ENCODE measurements at places on chromosomes 1 and 21.

DNA sequence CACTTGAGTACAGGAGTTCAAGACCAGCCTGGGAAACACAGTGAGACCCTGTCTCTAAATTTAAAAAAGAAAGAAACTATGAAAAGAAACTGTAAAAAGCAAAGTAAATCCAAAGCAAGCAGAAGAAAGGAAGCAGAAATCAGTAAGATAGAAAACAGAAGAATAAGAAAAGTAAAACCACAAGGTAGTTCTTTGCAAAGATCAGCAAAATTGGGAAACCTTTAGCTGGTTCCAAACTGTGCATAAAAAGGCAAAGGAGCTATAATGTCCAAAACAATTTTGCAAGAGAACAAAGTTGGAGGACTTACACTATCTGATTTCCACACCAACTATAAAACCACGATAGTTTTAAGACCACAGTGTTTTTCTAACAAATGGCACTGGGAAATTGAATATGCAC is 218.8 kb downstream of the RPS6KC1 start:
- DNase-seq = no peak

DNA sequence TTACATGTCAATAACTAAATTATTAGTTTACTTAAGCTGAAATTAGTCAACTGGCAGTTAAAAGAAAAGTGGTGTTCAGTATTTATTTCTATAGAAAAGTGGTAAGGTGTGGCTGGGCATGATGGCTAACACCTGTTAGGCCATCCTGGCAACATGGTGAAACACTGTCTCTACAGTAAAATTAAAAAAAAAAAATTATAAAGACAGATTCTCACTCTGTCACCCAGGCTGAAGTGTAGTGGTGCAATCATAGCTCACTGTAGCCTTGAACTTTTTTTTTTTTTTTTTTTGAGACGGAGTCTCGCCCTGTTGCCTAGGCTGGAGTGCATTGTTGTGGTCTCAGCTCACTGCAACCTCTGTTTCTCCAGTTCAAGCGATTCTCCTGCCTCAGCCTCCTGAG is 32.9 kb downstream of the WNT4 start:
- no peak for DNase-seq

DNA sequence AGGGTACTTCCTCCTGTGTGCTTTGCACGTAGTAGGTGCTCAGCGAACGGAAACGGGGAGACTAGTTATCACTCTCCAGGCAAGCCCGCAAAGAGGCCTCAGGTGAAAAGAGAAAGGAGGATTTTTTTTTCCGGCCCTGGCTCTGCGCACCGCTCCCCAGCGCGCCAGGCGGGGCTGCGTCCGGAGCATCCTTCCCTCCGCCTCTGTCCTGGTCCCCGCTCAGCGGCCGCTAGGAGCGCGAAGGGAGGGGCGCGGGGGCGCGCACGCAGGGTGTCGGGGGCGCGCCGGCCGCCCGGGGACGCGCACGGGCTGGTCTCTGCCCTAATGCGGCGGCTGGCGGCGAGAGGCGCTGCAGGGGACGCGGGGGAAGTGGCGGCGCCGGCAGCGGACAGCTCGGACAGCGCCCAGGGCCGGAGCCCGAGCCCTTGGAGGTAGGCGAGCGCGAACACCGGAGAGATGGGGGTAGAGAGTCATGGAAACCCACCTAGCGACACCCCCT is 42.3 kb upstream of the NFASC start:
- peak; percentile 33 for DNase-seq

DNA sequence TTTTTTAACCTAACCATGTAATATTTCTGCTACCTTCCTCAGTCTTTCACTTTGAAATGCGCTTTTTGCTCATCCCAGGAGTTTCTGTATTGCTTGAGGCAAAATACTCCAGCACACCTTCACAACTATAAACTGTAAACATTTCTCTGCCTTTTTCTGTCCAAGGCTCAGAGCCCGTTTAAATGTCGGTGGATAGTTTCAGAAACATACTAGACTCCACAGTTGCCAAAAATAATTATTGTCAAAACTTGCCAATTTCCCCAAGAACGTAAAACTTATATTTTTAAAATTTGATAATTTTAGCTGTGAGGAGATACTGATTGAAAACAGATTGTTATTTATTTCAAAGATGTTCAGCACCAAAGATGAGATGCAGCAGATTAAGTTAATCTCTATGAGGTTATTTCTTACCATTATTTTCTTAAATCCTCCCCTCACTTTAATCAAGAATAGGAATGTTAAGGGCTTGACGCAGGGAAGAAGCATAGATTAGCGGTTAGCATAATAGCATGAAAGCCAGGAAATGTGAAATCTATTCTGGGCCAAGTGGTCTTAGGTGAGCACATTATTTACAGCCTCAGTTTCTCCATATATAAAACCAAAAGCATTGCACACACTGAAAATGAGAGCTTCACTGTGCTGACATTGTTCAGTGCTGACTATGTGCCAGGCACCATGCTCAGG is 91.5 kb upstream of the ESRRG start:
- no peak for DNase-seq

- no peak for DNase-seq
Measured at GRCh38 chr1:110050602-110051261, 16.3 kb downstream of the STRIP1 start.
